Stomach (tissue), 19 donors: ENCODE measurements at places on chromosomes 11 and 22. TPM values are rescaled to one million over a fixed set of nuclear protein-coding genes. Genes with fewer than 3 reads are reported as not detected.

GRCh38 chr11:12019337-12019736 is 10.9 kb upstream of the DKK3 start:
- H3K27me3 ChIP-seq = no peaks in the 10 kb centered on the region
- no peaks in the 10 kb centered on the region for H3K36me3 ChIP-seq
- H3K4me3 ChIP-seq = no peak overlapping the region
- peak; percentile 46 for DNase-seq
- peaks cover 9% of the 10 kb centered on the region for H3K4me1 ChIP-seq
- H3K27ac ChIP-seq = peak overlapping the region; percentile 59

The KRTAP5-8 gene
- total RNA-seq = not detected

DNA sequence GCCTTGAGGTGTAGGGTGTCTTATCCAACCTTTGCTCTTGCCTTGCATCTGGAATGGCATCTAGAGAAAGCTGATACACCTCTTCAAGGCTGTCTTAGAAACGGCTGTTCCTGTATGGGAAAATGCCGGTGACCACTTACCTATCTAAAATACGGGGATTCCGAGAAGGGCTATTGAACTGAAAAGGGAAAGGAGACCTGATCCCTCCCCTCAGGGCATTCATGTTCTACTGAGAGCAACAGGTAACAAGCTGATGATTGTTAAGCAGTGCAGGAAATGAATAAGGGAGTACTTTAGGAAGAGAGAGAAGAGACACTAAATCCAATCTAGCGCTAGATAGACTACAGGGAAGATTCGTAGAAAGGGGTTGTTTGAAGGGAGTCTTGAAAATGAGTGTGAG is 1388.1 kb downstream of the FAM181B start:
- H3K27me3 ChIP-seq = no peaks in the 10 kb centered on the region
- H3K4me3 ChIP-seq = no peak overlapping the region
- H3K36me3 ChIP-seq = no peaks in the 10 kb centered on the region
- DNase-seq = no peak
- H3K4me1 ChIP-seq = no peaks in the 10 kb centered on the region
- no peak overlapping the region for H3K27ac ChIP-seq

The EXPH5 gene
- 14.0 TPM for total RNA-seq

DNA sequence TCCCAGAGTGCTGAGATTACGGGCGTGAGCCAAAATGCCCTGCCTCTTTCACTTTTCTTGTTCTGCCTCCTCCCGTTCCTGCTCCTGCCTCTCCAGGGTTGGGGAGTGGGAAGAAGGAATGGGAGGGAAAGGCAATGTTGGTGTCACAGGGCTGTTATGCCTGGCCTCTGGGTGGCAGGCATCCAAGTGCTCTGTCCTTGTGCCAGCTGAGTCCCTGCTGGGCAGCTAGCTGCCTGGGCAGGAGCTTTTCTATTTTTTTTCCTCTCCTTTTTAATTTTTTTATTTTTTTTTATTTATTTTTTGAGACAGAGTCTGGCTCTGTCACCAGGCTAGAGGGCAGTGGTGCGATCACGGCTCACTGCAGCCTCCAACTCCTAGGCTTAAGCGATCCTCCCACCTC is 4.1 kb upstream of the SAC3D1 start:
- H3K27me3 ChIP-seq = no peaks in the 10 kb centered on the region
- DNase-seq = no peak
- no peak overlapping the region for H3K4me3 ChIP-seq
- peaks cover 20% of the 10 kb centered on the region for H3K4me1 ChIP-seq

- H3K36me3 ChIP-seq = no peaks in the 10 kb centered on the region
- H3K27me3 ChIP-seq = no peaks in the 10 kb centered on the region
- peaks cover 10% of the 10 kb centered on the region for H3K4me1 ChIP-seq
- peak; percentile 70 for DNase-seq
- H3K27ac ChIP-seq = peak overlapping the region; percentile 89
Observed at GRCh38 chr11:34029176-34029575, 22.4 kb upstream of the CAPRIN1 start.

DNA sequence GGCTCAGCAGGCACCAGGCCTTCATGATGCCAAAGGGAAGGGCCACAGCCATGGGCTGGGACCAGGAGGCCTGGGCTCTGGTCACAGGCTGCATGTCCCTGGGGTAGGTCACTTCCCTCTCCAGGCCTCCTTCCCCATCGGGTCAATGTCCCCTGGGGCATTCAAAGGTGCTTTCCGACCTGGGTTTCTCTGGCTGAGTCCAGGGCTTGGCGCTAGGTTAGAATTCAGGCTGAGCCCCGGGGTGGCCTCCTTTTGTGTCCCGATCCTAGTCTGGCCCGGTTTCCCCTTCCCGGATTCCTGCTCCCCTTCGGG is 12.2 kb downstream of the MAFF start:
- no peak overlapping the region for H3K27ac ChIP-seq
- no peak overlapping the region for H3K4me3 ChIP-seq
- H3K27me3 ChIP-seq = no peaks in the 10 kb centered on the region

- no peaks in the 10 kb centered on the region for H3K27me3 ChIP-seq
- no peak for DNase-seq
- no peak overlapping the region for H3K27ac ChIP-seq
- H3K36me3 ChIP-seq = no peaks in the 10 kb centered on the region
Observed at GRCh38 chr22:48370508-48371325, 1457.0 kb downstream of the BRD1 start.

The ESAM gene
- total RNA-seq = 7.0 TPM

- no peak overlapping the region for H3K27ac ChIP-seq
- no peaks in the 10 kb centered on the region for H3K4me1 ChIP-seq
- DNase-seq = no peak
- H3K27me3 ChIP-seq = no peaks in the 10 kb centered on the region
- no peaks in the 10 kb centered on the region for H3K36me3 ChIP-seq
Observed at GRCh38 chr11:127376301-127376700, 375.7 kb upstream of the KIRREL3 start.

The PDE3B gene
- total RNA-seq = 14.6 TPM

DNA sequence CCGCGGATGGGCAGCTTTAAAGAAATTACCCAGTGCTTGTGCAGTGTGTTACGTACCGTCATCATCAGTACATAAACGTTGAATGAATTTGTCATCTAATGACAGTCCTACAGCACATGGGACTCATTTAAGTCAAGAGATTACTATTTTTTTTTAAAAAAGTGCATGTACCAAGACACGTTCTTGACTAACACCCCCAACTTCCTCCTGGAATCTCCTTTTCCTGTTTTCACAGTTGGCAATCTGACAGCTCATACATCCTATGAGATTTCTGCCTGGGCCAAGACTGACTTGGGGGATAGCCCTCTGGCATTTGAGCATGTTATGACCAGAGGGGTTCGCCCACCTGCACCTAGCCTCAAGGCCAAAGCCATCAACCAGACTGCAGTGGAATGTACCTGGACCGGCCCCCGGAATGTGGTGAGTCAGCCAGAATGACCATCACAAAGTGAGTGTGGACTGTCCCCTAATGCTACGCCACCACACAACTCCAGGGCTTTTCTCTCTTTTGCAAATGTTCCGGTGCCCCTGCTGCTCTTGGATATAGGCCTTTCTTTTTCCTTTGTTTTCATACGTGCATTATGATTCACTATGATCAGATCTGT is 162.0 kb upstream of the SORL1-AS1 start:
- H3K27me3 ChIP-seq = no peaks in the 10 kb centered on the region
- H3K27ac ChIP-seq = no peak overlapping the region
- H3K4me3 ChIP-seq = no peak overlapping the region
- peaks cover 81% of the 10 kb centered on the region for H3K36me3 ChIP-seq

DNA sequence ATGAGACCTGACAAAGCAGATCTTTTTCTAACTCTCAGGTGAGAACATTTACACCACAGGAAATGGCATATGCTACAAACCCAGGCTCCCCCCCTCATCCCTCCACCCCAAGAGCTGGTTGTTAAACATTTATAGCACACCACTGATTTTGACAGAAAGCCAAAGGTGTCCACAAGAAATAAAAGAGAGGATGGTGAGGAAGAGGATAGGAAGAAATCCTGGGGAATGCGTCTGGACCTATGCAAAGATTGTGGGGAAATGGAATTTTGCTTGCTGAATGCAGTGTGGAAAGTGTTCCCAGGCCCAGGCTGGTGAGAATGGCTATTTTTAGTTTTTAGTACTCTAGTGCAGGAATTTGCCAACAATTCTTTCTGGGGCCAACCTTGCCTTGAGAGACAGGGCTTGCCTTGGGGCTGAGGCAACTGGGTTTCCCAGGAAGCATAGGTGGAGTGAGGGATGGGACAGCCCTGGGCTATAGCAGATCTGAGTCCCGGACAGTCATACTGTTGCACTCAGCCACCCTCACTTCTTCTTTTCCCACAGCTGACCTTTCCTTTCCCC is 163.9 kb downstream of the ADAMTS15 start:
- H3K36me3 ChIP-seq = no peaks in the 10 kb centered on the region
- no peak overlapping the region for H3K4me3 ChIP-seq
- no peak for DNase-seq
- H3K27me3 ChIP-seq = no peaks in the 10 kb centered on the region

DNA sequence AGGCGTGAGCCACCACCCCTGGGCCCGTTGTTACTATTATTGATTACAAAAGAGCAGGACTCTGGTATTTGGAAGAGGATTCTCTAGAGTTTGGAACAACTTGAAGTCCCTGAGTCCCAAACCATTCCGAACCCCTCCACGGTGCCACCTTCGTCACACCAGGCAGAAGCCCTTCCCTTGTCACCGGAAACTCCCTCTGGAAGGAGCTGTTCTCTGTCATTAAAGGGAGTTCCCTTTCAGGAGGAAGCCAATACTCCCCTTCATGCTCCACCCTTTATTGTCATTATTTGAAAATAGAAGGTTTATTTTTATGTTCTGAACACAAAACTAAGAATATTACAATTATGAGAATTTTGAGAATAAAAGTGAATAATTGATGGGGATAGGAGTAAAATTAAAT is 5.1 kb upstream of the C11orf24 start:
- no peak overlapping the region for H3K4me3 ChIP-seq
- H3K4me1 ChIP-seq = peaks cover 10% of the 10 kb centered on the region
- H3K27ac ChIP-seq = no peak overlapping the region
- no peak for DNase-seq
- H3K27me3 ChIP-seq = no peaks in the 10 kb centered on the region

- H3K4me1 ChIP-seq = no peaks in the 10 kb centered on the region
- H3K36me3 ChIP-seq = no peaks in the 10 kb centered on the region
- H3K4me3 ChIP-seq = no peak overlapping the region
- no peak for DNase-seq
Observed at GRCh38 chr11:5258543-5259262, 4.1 kb upstream of the HBG2 start.

The CD3D gene
- total RNA-seq = not detected

GRCh38 chr11:132126973-132127899 is 756.8 kb downstream of the NTM start:
- H3K27ac ChIP-seq = peak overlapping the region; percentile 7
- no peaks in the 10 kb centered on the region for H3K4me1 ChIP-seq
- H3K4me3 ChIP-seq = peak overlapping the region; percentile 27

- peaks cover 2% of the 10 kb centered on the region for H3K27me3 ChIP-seq
- H3K27ac ChIP-seq = no peak overlapping the region
- no peak overlapping the region for H3K4me3 ChIP-seq
- DNase-seq = no peak
- peaks cover 26% of the 10 kb centered on the region for H3K4me1 ChIP-seq
Observed at GRCh38 chr22:26426924-26427323, 2.1 kb upstream of the ASPHD2 start.

- no peak overlapping the region for H3K27ac ChIP-seq
- H3K4me3 ChIP-seq = peak overlapping the region; percentile 44
- no peaks in the 10 kb centered on the region for H3K36me3 ChIP-seq
- H3K4me1 ChIP-seq = peaks cover 13% of the 10 kb centered on the region
- peak; percentile 75 for DNase-seq
- no peaks in the 10 kb centered on the region for H3K27me3 ChIP-seq
Observed at GRCh38 chr22:23402275-23403151, 177.6 kb downstream of the IGLL1 start.

The GLYATL2 gene
- not detected for total RNA-seq

- H3K36me3 ChIP-seq = no peaks in the 10 kb centered on the region
- DNase-seq = no peak
- H3K4me3 ChIP-seq = no peak overlapping the region
- H3K4me1 ChIP-seq = no peaks in the 10 kb centered on the region
- peaks cover 9% of the 10 kb centered on the region for H3K27me3 ChIP-seq
- no peak overlapping the region for H3K27ac ChIP-seq
Observed at GRCh38 chr22:48554893-48555572, 1272.6 kb downstream of the BRD1 start.

The WT1 gene
- total RNA-seq = not detected

GRCh38 chr22:24137595-24137994 is 43.7 kb upstream of the SUSD2 start:
- peaks cover 47% of the 10 kb centered on the region for H3K4me1 ChIP-seq
- H3K27ac ChIP-seq = no peak overlapping the region
- H3K27me3 ChIP-seq = no peaks in the 10 kb centered on the region
- peaks cover 65% of the 10 kb centered on the region for H3K36me3 ChIP-seq
